ENCODE measurements at places on chromosomes 16 and 17.

GRCh38 chr17:67032382-67032781 is 12.0 kb upstream of the CACNG1 start:
- DNase-seq: no peak

DNA sequence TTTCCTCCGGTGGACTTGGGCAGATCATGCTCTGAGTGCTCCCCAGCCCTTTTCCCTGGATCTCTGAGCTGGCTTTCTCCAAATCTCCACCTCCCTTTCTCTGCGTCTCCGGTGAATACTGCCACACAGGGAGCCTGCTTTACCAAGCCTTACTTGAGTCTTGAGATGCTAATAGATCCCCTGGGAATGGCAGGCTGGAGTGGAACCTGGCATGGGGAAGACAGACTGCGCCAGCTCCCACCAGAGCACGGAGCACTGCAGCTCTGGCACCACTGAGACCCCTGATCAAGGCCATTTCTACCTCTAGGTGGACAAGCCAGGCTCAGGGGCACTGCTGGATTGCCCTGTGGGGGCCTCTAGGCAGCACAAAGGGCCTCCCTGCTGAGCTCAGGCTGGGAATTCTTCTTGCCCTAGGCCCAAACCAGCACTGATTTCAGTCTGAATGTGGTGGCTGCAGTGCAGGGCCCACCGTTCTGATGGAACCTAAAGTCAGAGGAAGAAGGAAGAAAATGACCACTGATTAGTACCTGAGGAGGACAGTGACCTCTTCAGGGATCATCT is 74.3 kb upstream of the CRHR1 start:
- no peak for DNase-seq

- peak; percentile 88 for DNase-seq
Measured at GRCh38 chr17:81101614-81102306, 63.5 kb upstream of the PVALEF start.

- DNase-seq: peak; percentile 29
Measured at GRCh38 chr17:1484676-1485422, 7.6 kb downstream of the MYO1C start.

DNA sequence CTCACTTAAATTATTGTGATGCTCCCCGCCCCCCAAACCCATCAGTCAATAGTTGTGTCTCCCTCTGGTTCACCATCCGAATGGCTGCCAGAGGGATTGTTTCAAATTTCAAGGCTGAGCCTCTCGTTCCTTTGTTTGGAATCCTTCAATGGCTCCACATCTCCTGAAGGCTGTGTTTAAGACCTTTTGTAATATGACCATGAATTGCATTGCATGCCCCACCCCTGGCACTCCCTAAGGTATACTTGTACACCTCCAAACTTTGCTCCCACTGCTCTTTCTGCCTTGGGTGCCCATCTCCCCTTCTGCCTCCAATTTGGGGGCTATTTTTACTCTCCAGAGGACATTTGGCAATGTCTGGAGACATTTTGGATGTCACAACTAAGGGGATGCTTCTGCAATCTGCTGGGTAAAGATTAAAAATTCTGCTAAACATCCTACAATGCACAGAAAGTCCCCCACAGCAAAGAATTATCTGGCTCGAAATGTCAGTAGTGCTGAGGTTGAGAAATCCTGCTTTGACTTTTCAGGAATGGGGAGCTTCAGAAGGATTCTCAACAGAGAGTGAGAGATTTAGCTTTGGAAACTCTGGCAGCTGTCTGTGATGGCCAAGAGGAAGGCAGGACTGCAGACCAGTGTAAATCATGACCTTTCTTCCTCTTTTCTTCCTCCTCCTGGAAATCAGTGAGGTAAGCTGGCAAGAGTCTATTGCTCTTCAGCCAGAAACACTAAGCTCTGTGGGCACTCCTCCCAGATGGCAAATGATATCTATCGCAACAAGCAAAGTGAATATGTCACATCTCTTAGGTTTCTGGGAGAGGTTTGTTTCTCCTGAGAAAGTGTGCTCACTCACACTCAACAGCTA is 8.7 kb upstream of the IL4R start:
- DNase-seq: no peak

- DNase-seq: no peak
Measured at GRCh38 chr16:82824408-82824807, 197.6 kb downstream of the CDH13 start.

- DNase-seq: no peak
Measured at GRCh38 chr16:81040131-81040530, 4.5 kb downstream of the ATMIN start.

DNA sequence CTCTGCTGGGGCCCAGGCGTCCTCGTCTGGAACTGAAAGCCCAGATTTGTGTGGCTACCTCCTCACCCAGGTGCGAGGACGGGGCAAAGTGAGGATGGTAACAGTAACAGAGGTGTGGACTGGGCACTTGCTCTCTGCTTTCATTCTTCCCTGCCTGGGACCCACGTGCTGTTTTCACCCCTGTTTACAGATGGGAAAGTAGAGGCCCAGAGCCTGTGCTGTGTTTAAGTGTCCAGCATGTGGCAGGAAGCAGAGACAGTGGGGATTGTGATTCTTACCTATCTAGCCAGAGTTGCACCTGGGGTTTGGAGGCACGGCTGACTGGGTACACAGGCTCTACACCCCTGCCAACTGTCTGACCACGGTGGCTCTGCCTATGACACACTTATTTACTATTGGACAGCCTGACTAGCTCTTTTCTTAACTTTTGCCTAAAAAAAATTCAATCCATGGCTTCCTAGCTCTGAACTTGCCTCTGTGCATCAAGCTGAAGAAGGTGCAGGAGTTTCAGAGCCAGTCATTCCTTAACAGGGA is 155.4 kb downstream of the CLEC16A start:
- no peak for DNase-seq

DNA sequence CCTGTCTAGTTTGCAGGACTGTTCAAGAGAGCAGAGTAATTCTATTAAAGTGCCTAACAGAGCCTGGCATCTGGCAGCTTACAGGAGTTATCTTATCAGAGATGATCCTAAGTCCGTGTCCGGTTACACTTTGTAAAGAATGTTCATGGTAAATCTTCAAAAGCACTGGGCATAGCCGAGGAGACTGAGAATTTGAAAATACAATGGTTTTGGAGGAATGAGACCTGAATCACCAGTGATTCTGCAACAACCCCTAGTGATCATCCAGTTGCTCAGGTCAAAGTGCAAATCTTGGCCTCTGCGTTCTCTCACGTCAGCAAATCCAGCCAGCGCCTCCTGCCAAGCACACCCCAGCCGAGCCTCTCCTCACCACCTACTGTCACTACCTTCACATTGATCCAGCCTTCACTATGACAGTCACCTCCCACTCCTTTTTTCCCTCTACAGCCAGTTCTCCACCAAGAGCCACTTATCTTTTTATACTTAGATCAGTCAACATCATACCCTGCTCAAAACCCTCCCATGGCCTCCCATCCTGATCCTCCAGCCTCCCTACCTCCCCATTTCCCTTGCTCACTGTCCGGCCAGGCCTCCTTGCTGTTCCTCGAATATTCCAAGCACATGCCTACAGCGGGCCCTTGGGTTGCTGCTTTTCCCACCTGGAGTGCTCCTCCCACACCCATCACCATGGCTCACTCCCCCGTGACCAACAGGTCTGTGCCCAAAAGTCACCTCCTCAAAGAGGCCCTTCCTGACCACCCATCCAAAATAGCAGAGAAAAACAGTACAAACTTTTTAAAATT is 57.4 kb upstream of the ERN1 start:
- DNase-seq: no peak

Data from stimulated activated CD4-positive, alpha-beta T cell treated with anti-CD3 and anti-CD28 coated beads, Interleukin-4, amount 100 ng/mL, for 24 hours (primary cell).